ENCODE measurements at places on chromosomes 6 and 20.

GRCh38 chr6:139381216-139381865, 6.9 kb upstream of the CITED2 start:
- DNase-seq, result no peak

- no peak for DNase-seq
These were observed 41.3 kb downstream of the PANK2 start for GRCh38 chr20:3930265-3931206.

GRCh38 chr6:16095180-16095579, 33.7 kb upstream of the MYLIP start:
- DNase-seq, result no peak

- DNase-seq, result no peak
These were observed 10.8 kb upstream of the ZBTB24 start for GRCh38 chr6:109493865-109494264.

DNA sequence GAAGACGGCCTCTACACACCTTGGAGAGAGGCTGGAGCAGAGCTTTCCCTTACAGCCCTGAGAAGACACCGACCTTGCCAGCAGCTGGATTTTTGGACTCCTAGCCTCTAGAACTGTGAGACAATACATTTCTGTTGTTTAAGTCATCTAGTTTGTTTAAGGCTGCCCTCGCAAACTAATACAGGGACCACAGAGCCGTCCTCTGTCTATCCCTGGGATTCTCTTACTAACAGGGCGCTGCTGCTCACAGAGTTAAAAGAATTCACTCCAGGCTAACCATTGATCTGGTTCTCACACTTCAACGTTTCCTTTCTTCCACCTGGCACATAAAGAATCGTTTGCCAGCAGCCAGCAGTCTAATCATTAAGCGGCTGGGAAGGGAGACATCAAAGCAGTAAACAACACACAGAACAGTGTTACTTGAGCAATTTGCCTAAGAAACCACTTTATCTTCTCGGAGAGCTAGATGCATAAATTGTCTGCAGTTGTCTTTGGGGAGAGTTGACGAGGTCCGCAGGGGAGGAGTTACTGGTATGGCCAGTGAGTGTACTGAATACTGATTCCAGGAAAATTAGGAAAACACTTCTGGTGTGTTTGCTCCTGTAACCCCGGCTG, 103.5 kb upstream of the AKAP12 start:
- DNase-seq, result no peak

GRCh38 chr6:14000901-14001300, 76.1 kb downstream of the RNF182 start:
- DNase-seq, result no peak

GRCh38 chr6:516213-516612, 124.7 kb downstream of the IRF4 start:
- no peak for DNase-seq

DNA sequence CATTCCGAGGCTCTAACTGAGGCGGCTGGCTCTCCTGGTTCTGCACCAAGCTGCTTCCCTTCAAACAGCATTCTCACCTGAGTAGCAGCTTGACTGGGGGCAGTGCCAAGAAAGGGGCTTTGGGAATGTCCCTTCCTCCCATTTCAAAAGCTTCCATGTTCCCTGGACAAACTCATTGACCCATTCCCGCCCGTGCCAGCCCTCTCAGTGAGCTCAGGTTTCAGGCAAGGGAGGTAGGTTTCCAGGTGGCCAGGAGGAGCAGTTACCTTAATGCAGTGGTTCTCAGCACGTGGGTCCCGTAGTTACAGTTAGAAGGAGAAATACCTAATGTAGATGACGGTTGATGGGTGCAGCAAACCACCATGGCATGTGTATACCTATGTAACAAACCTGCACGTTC, 135.2 kb downstream of the ELOVL4 start:
- DNase-seq, result no peak

GRCh38 chr20:2807019-2807418, 6.6 kb upstream of the CPXM1 start:
- DNase-seq, result no peak

DNA sequence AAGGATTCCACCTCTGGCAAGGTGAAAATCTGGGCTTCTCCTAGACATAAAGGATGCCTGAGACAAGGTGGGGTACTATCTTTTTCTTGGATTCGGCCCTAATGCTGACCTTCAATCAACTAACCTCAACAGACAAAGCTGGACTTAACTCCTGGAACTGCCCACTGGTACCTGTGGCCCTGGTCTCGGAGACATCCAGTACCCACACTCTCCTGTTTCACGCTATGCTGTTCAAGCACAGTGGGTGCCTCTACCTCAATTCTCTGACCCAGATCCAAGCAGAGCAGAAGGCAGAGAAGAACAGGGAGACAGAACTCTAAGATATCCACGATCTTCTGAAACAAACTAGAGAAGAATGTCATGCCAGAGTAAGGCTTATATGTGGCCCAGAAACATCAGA, 189.8 kb upstream of the FOXQ1 start:
- no peak for DNase-seq

DNA sequence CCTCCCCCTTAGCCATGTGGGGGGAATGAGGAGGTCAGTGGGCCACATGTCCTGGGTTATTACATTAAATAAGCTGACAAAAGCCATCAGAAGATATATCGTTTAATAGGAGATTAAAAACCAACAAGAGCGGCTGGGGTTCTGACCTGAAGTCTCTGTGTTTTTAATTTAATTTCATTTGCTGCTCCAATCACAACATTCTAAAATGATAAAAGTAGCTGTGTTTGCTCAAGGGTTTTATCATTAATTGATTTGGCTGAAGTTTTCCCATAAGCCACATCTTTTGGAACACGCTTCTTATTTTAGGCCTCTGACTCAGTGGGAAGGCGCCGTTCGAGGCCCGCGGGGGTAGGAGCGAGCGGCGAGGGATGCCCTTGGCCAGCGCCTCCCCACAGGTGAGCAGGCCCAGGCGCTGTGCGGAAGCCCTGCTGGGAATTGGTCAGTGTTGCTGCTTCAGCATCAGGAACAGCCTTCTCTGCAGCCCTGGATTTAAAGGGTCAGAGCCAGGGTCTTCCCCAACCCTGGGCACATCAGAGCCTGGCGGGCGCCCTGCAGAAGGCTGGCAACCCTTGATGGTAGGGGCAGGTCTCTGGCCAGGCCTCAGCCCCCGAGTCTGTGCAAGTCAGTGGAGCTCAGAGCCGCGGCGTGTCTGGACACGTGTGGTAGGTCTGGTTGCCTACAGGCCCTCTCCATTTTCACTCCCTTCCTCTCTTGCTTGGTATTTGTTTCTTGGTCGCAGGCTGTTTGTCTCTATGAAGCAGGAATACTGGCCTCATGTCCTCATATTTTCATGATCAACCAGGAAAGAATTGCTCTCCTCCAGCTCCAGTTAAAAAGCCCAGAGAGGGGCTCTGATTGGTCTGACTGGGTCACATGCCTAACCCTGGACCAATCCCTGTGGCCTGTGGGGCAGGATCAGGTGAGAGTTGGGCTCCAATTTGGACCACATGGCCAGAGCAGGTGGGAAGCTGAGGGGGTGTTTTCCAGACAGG, 30.9 kb upstream of the MLN start:
- DNase-seq, result no peak

DNA sequence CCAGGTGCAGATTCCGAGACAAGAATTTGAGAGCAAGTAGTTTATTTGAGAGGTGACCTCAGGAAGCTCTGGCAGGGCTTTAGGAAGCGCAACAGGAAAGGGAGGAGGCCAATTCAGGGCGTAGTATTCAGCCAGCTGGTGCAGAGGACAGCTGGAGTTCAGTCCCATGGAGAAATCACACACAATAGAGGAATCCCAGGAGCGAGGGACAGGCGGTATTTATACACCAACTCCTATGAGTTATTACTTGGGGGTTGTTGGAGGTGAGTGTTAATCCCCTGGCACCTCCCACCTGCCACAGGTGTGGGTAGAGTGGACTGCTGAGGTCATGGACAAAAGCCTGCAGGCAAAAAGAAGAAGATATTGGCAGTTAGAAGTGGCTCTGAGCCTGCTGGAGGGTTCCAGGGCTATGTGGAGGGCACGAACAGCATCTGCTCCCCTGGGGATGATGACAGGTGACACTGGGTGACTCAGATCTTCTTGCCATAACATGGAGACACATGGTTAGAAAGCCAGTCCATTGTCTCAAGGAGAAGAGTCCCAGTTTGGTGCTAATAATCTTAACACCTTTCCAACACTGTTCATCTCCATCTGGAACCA, 13.9 kb upstream of the SULF2 start:
- no peak for DNase-seq

GRCh38 chr6:85372188-85372914, 77.5 kb upstream of the NT5E start:
- DNase-seq, result no peak

DNA sequence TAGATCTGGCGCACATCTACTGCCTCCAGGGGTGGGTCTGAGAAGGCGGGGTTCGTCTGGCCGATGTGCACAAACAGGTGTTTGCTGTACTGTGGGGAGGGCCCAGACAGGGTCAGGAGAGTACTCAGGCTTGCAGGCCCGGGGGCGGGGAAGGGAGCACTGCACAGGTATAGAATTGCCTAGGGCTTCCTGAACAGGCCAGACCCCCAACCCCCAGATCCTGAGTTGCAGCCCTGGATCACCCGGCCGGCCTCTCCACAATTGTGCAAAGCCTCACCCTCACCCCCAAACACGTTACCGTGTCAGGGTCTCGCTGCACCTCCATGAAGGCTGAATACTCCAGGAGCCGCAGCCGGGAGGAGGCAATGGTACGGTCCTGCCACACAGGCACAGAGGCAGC, 7.8 kb downstream of the RPL10A start:
- no peak for DNase-seq

GRCh38 chr20:47770935-47771334, 14.3 kb downstream of the SULF2 start:
- DNase-seq, result no peak

DNA sequence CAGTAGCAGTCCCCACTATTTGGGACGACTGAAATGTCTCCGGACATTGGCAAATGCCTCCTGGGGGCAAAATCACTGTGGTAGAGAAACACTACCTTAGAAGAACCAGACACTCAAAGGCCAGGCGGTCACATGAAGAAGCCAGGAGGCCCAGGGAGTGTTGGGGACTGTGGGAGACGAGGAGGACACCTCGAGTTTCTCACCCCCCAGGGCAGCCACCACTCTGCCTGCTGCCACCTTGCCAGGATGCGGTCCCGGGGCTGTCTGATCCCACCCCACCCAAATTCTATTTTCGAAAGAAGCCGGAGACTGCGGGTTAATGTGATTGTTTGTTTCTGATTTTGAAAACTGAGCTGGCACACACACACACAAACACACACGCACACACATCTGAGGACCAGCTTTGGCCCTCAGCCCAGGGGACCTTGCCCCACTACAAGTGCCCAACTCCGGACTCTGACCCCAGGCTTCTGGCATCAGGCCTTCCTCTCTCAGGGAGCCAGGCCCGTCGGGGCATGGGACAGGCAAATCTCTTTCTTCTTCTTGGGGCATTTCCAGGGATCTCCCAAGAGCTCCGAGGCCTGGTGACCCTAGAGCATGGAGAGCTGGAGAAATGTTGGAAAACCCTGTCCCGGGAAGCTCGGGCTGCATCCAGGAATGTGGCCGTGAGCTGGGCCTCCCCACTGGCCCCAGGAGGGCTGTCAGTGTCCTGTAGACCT, 187.5 kb upstream of the PMEPA1 start:
- DNase-seq, result peak; percentile 70

- DNase-seq, result no peak
These were observed 44.3 kb upstream of the MYL9 start for GRCh38 chr20:36496707-36497669.

GRCh38 chr6:148388521-148388920, 45.9 kb downstream of the SASH1 start:
- no peak for DNase-seq

DNA sequence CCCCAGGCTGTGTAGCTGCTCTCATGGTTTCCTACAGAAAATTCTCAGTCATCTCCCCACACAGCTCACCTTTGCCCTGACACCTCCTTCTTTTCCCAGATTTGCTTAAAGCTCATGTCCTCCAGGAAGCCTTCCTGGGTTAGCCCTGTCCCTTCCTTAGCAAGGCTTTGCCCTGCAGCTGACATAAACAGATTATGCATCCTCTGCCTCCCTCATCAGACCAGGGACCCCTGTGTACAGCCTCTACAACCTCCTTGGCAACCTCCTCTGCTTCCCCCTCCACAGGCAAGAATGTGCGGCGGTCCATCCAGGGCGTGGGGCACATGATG, 39.8 kb downstream of the UQCC2 start:
- no peak for DNase-seq

- no peak for DNase-seq
These were observed 189.9 kb upstream of the PRDM1 start for GRCh38 chr6:105896052-105896820.

GRCh38 chr6:134894800-134895199, 55.1 kb downstream of the ALDH8A1 start:
- no peak for DNase-seq

GRCh38 chr6:157981395-157982101, at the start of gene SYNJ2:
Gene SYNJ2 (plus strand): TSS chr6:157981863. CDS start chr6:157981962, 99 bp downstream.
- DNase-seq, result peak; percentile 94

- DNase-seq, result no peak
These were observed 103.5 kb upstream of the PTPRT start for GRCh38 chr20:43293068-43293786.

GRCh38 chr6:107218142-107218541, 102.8 kb upstream of the BEND3 start:
- DNase-seq, result no peak

GRCh38 chr20:45823949-45824835, 2.9 kb downstream of the TNNC2 start:
- DNase-seq, result no peak

DNA sequence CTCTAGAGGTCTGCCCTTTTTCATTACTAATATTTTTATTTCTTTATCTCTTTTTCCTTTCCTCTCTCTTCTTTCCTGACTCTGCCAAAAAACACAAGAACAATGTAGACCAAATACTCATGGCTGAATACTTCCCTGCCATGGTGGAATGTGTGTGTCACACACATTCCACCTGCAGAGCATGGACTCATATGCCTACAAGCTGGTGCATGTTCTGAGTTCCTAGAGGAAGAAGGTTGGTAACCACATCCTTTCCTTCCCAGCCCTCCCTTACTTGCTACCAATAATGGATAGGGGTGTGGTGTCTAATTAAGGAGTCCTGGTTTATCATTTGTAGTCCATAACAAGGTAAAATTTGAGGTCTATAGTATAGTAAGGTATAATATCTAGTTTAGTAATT, 15.2 kb upstream of the CST9L start:
- no peak for DNase-seq

- DNase-seq, result no peak
These were observed 88.4 kb downstream of the HACE1 start for GRCh38 chr6:104771258-104771832.

DNA sequence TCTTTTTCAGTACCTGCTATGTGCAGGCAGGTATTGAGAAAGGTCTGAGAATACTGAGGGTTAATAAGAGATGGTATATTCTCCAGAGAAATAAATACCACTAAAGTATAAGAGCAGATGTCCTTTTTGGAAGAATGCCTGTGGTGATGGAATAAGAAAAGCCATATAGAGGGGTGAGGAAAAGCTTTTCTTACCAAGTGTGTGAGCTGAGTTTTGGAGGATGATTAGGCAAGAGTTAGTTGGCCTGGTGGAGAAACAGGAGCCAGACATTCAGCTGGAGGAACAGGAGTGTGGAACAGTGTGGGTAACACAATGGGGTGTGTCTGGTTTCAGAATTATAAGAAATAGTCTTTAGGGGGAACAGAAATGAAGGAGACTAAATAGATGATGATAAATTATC, 19.9 kb downstream of the ZNF451 start:
- DNase-seq, result no peak

GRCh38 chr6:150967910-150968309, 102.4 kb downstream of the MTHFD1L start:
- no peak for DNase-seq

- no peak for DNase-seq
These were observed 229.5 kb upstream of the DTNBP1 start for GRCh38 chr6:15892369-15892768.

Measured in cardiac septum (tissue), 1 donor.